ENCODE measurements at places on chromosomes 4 and X.

DNA sequence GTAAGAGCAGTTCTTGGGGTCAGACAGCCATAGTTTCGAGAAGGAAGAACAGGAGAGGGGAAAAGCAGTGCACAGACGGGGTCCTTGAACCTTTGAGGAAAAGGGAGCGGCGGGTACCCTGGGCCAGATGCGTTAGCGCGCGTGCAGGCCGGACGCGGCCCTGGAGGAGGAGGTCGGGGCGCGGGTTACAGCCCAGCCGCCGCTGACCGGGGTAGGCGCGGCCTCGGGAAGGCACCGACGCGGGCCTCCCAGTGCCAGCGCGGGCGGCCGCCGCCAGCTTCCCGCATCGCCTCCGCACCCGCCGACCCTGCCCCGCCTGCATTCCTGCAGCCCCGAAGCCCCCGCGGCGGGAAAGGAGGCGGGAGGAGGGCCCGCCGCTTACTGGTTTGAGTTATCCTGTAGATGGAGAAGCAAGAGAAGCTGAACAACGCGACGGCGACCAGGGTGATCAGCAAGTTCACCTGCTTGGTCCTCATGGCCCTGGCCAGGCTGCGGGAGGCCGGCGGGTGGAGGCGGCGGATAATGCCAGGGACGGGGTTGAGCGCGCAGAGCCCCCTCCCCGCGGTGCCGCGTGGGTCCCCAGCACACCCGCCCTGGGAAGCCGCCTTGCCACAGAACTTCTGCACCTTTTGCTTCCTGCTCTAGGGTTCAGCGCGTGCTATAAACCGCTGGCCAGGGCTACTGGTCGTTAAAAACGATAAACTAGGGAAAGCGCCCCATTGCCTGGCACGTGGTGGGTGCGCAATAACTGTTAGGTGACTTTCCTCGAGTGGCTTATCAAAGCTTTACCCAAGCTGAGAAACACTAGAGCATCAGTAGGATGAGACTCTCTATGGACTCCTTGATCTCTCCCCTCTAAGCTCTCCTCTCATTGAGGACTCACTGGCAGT is at the start of gene MGAT4D:
Gene MGAT4D, minus strand, starts transcription at position 547 of the 890 bp plus-strand sequence. Its CDS starts 71 bp downstream, at position 476.
- no peak for DNase-seq

DNA sequence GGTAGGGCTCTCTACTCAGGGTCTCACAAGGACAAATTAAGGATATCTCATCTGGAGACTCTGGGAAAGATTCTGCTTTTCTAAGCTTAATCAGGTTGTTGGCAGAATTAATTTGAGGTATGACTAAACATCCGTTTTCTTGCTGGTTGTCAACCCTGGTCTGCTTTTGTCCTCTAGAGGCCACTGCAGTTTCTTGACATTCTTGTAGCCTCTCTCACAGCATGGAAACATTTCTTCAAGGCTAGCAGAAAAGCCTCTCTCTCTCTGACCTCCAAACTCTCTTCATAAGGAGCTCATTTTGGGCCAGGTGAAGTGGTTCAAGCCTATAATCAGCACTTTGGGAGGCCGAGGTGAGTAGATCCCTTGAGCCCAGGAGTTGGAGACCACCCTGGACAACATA is 749.5 kb upstream of the PCDH7 start:
- no peak for DNase-seq

DNA sequence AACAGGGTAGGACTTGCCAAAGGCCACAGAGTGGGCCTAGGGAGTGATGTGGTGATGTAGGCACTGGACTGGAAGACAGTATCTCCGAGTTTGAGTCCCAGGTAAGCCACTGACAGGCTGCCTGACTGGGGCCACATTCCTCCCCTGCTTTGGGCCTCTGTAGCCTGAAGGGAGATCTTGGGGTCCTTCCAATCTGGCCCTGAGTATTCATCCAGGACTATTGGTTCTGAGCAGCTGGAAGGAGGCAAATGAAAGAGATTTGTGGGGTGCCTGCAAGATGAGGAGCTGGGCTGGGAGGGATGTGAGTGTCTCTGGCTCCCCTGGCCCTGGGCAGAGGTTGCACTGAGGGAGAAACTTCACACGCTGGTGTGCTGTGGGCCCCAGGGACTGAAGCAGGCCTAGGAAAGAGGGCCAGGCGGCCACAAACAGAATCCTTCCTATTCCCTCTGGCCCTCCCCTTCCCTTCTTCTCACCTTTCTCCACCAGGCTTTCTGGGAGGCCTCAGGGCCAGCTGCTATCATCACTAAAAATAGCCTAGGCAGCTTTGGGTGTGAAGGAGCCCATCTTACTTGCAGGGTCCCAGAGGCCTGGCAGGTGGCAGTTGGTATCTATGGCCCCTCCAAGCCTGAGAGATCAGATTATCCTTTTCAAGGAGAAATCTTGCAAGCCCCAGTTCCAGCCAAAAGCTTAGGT is 70.1 kb downstream of the PJA1 start:
- no peak for DNase-seq

DNA sequence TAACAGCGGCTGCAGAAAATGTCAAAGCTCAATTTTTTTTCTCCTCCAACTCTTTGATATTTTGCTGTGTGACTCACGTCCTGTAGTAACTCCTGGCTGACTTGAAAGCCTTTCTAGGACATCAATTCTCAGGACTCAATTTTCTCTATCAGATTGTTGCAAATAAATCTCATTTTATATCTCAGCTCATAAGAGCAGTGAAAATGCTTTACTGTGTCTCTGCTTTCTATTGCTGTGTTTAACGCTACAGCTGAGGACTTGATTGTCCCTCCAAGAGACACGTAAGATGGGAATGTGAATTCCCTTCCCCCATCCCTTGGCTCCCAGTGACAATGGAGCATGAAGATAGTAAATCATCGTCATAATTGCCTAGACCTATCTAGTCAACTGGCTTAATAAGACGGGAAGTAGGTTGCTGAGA is 20.5 kb upstream of the CBR4 start:
- DNase-seq = no peak

- no peak for DNase-seq
These were observed 65.7 kb upstream of the ADAD1 start for GRCh38 chr4:122313006-122313646.

DNA sequence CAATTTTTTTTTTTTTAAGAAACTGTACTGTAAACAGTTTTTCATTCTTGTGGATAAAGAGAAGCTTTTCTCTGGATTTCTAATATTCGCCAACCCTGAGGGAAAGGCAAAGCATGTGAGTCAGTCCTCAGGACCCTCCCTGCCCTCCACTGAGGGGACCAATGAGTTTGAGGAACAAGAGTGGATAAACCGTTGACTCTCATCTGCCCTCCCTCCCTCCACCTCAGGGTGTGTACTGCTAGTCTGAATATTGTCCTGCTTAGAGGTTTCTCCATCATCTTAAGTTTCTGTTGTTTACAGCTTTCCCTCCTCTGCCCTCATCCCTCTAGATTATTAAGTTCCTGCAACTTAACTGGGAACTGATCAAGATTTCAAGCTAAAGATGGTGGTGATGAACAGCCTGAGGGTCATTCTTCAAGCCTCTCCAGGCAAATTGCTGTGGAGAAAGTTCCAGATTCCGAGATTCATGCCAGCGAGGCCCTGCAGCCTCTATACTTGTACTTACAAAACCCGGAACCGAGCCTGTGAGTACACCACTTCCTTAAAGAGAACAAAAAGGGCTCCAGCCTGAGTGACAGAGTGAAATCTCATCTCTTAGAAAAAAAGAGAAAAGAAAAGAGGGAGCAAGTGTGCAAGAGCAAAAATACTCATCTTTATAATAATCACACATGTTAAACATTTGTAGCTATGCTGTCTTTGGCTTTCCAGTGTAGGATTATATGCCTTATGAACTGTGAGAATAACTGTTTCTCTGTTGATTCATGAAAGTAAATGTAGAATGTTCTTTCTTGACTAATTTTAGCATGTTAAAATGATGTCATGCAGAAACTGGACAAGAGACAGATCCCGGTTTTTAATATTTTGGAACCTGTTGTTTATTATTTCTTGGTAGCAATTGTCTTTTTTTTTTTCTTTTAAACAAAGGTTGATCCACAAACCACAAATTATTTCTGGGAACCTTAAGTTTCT is 11.9 kb downstream of the CA5B start:
- DNase-seq = no peak

DNA sequence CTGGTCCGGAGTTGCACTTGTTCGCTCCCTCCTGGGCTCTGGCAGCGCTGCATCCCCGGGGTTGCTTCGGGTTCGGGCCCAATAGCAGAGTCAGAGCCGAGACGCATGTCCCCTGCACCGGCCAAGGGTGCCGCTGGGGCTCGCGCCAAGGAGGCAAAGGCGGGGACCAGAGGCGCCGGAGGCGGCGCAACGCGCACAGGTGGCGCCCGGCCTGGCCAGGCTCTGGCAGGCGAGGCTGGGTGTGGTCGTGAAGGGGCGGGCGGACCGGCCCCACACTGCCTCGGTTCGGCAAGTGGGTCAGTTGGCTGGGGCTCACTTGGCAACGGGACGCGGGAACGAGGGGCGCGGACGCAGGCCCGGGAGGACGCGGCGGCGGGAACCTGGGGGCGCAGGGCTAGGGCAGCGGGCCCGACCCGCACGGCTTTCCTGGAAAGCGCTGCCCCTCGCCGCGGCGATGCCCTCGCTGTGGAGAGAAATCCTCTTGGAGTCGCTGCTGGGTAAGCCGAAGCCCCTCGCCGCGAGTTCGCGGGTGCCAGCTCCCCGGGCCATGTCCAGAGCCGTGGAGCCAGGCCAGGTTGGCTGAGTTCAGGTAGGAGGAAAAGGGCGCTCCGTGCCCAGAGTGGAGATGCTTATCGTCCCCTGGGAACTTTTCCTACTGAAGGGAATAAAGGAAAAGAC is at the start of gene CWH43:
Gene CWH43, plus strand, starts transcription at position 300 of the 678 bp plus-strand sequence. Its CDS starts 155 bp downstream, at position 455.
- DNase-seq = no peak

DNA sequence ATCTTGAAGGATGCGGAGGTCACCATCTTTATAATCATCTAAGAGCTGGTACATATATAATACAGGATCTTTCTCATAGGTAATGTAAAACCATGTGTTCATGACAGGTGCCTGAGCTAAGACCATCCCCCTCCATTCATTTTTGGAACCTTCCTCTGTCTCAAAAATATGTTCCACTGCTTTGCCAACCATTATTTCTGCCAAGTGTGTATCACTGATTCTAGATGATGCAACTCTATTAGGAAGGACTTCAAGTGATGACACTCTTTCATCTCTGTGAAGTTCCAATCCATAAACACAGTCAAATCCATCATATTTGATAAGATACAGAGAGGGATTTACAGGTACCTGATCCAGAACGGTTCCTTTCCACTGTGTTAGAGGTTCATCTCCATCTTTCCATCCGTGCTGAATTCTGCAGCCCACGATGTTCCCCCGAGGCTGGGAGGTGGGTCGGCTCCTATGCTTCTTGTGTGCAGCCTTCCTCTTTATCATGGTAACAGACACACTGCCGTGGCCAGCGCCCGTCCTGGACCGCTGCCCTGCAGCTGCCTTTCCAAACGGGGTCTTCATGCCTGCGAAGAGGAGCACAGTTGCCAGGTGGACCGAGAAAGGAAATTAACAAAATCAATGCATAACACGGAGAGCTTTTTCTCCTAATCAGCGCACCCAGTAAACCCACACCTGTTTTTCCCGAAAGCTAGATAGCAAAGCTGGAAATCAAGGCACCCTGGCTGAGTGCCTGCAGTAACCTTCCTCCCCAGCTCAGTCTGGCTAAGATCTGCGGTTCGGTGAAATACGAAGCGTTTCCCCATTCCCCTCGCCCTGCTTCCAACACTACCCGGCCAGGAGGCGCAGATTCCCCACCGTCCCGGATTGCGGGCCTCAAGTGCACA is 718 bp downstream of the SPIN3 start:
- DNase-seq = no peak

DNA sequence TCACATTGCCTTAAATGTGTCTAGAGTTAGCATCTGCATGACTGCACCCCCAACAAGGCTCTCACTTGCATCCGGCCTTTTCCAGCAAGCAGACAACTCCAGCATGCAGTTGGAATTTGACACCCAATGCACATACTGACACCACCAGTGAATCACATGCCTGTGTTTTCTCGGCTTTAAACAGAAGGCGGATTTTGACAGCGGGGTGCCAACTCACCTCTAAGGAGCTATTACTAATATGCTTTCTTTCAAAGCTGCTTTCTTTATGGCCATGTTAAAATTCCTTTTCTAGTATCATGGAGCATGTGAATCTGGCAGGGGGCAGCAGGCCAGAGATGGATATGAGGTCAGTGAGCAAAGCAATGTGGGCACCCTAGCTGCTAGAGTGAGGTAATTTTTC is 78.0 kb upstream of the CLNK start:
- no peak for DNase-seq

DNA sequence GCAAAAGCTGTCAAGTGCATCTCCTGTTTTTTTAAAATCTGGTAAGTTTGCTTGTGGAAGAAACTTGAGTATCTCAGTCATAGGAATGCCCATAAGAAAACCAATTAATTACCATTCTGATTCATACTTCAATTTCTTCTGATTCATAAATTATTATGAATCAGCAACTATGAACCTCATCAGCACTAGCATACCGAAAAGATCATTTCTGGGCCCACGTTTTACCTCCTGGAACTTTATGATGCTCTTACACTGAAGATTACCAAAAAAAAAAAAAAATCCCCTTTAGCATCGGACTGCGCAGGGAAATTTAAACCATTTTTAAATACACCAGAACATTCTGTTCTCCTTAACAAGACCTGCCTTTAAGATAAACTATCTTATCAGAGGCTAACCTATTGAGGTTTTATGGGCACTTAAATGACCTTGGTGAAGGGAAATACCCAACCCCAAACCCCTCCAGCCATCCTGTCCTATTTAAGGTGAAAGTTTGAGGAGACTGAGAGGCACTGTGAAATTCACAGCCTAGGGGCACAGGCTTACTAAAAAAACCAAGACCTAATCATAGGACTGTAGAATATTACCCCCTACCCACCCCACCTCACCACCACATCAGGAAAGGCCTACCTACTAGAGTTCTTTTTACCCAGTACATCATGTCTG is 38.2 kb upstream of the ABCG2 start:
- DNase-seq = no peak

DNA sequence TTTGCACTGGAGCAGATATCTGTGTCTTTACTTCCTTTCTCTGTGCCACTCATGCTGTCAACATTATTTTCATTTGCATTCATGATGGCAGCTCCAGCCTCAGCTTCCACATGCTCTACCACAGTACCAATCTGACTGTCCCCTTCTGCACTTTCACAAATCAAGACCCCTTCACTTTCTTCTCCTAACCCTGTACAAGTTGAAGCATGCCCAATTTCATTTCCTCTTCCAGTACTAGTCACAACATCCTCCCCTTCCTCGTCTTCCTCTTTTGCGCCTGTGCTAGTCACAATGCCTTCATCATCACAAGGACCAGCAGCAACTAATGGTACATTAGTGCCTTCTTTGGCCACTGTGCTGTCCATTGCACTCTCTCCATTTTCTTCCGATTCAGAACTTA is 26.5 kb downstream of the BOD1L1 start:
- DNase-seq = no peak

DNA sequence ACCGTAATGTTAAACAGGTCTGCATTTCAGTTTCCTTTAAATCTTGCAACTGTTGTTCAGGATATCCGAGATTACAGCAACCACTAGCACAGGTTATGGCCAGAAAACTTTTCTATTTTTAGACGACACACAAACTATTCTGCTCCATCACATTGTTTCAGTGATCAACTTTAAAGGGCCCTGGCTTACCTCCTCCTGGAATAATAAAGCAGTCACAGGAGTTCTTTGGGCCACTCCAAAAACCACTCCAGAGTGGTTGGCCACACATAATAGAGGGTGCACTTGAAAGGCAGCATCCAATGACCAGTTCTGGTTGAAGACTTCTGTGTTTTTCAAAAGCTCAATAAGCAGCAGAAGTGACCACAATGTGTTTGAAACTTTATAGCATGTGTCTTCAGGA is 118.9 kb downstream of the RAB28 start:
- DNase-seq = no peak

- no peak for DNase-seq
These were observed 825.7 kb downstream of the TECRL start for GRCh38 chr4:63583561-63583960.

Measured in stimulated activated CD4-positive, alpha-beta T cell treated with anti-CD3 and anti-CD28 coated beads, TNF-alpha, amount 100 ng/mL, for 1 hour (primary cell).